ENCODE measurements at places on chromosomes 5 and 9.

GRCh38 chr9:70340572-70340971 lies 73.9 kb downstream of the KLF9 start:
- DNase-seq: no peak

DNA sequence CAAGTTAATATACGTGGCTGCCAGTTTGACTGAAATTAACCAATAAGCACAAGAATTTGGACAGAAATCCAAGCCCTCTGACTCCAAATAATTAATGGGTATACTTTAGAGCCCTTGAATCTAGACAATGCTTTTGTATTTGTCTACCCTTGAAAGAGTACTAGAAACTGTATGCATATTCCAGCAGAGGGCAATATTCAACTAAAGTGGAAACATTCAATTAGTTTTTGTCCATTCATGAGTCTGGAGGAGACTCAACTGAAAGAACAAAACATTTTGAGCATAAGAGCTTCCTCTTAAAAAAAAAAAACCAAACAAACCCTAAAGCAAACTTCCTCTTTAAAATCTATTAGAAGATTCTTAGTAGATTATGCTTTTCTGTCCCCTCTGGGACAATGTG lies 157.8 kb downstream of the ARHGEF28 start:
- no peak for DNase-seq

GRCh38 chr5:109753279-109753678 lies 63.6 kb downstream of the MAN2A1 start:
- no peak for DNase-seq

DNA sequence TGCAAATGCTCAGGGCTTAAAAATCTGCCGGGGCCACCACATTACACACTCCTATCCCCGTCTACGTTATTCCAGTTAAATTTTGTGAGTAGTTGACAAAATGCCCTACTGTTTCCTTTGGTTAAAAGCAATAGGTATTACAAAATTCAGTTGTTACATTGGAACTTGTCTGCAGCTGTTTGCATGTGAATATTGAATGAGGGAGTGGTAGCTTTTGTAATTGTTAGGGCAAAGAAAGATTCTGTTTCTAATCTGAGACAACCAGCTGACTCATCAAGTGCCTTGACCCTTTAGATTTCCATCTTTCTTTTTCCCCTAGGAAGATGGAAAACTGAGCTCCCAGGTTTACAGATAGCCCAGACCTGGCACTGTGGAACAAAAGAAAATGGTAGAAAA lies 30.2 kb downstream of the MAML1 start:
- DNase-seq: no peak

GRCh38 chr5:78500871-78501270 lies 140.5 kb downstream of the SCAMP1 start:
- no peak for DNase-seq

DNA sequence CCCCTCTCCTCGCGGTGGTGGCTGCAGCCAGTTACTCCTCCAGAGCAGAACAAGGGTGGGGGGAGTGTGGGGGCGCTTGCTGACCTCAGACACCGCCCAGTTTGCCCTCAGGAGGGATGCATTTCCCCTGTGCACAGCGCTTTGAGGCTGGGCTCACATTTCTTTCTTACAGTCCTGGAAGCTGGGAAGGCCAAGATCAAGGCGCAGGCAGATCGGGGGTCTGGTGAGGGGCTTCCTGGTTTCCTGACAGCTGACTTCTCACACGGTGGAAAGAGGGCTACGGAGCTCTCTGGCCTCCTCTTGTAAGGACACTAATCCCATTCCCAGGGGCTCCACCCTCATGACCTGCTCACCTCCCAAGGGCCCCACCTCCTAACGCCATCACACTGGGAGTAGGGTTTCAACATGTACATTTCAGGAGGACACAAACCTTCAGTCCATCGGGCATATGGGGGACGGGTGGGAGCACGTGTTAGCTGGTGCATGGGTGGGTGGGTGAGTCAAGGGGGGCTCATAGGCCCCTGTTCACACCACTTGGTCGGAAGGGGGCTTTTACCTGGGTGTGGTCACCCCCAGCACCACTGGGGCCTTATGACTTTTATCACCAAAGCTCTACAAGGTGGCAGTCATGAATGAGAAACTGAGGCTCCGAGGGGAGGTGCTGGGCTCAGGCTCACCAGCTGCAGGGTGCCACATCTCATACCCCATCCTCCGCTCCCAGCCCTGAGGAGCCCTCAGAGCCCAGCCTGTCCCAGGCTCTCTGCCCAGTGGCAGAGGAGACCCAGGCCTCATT lies 7.7 kb upstream of the SCGB3A1 start:
- DNase-seq: no peak

DNA sequence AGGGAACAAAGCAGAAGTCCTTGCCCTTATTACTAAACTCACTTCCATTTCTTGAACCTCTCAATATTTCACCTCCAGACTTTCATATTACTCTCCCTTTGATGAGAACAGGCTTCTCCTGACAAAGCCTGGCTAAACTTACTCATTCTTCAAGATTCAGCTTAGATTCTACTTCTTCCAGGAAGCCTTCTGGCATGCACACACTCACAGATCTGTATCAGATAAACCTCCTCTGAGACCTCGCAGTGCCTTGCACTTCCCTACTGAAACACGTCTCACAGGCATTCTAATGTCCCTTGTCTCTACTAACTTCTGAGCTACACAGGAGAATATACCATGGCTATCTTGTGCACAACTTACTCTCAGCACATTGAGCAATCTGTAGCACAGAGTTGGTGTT lies 16.6 kb upstream of the PAPPA start:
- DNase-seq: no peak

GRCh38 chr5:127916885-127917573 lies 166.5 kb upstream of the SLC12A2 start:
- no peak for DNase-seq

GRCh38 chr9:123787416-123787815 lies 142.5 kb downstream of the DENND1A start:
- no peak for DNase-seq

- no peak for DNase-seq
Measured at GRCh38 chr9:71357346-71357745, 235.9 kb upstream of the TRPM3 start.

DNA sequence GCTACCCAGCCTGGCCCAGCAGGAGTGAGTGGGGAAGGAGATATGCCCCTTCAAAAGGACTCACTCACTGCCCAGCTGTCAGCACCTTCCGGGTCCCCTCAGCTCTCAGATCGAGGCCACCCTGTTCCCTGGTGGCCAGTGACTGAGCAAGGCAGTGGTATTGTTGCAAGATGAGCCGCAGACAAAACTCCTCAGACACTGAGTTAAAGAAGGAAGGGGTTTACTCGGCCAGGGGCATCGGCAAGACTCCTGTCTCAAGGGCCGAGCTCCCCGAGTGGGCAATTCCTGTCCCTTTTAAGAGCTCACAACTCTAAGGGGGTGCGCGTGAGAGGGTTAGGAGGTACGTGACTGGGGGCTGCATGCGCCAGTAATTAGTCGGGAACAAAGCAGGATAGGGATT lies 9.7 kb upstream of the N4BP3 start:
- no peak for DNase-seq

DNA sequence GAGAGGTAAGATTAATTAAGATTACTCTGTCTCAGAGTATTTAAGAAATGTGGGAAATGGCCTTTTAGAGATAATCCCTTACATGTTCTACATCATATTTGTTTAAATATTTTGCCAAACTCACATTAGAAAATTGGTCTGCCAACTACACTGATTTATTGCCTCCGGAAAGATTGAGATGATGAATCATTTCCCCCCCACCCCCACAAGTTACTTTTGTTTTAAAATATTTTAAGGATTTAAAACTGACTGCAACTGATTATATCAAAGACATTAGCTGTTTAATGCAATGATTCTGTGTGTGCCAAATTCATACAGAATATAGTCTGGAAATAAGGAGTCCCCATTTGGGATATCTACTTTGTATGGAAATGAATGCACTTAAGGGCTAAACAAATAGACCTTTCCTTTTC lies 674.4 kb downstream of the PRR16 start:
- DNase-seq: no peak

GRCh38 chr5:160271396-160271795 lies 41.0 kb downstream of the CCNJL start:
- DNase-seq: no peak

DNA sequence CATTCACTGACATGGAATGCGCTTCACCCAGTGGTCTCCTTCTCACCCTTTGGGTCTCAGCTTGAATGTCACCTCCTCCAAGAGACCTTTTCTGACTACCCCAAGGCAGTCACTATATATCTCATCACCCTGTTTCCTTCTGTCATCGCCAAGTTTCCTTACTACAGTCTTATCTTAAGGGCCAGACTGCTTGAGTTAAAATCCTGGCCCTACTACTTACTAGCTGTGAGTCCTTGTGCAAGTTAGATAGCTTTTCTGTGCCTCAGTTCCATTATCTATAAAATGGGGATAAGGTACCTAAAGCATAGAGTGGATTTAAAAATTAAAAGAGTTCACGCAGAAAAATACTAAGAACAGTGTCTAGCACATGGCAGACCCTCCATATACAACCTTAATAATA lies 132.4 kb downstream of the GABBR2 start:
- no peak for DNase-seq
